Stimulated activated CD8-positive, alpha-beta memory T cell treated with anti-CD3 and anti-CD28 coated beads, Interleukin-7, amount 100 ng/mL, for 24 hours (primary cell): ENCODE measurements at places on chromosomes 16 and 17.
A peak's percentile ranks its signal among the peaks of the same experiment; 100 is the strongest.

GRCh38 chr17:68053231-68054013, 17.9 kb downstream of the KPNA2 start:
- DNase-seq = no peak

- peak; percentile 9 for DNase-seq
These were observed 120.2 kb upstream of the XYLT1 start for GRCh38 chr16:17590711-17591654.

GRCh38 chr16:57800200-57801097, 1.8 kb downstream of the KIFC3 start:
- no peak for DNase-seq

- peak; percentile 57 for DNase-seq
These were observed 593 bp upstream of the HEXIM1 start for GRCh38 chr17:45147581-45148182.

DNA sequence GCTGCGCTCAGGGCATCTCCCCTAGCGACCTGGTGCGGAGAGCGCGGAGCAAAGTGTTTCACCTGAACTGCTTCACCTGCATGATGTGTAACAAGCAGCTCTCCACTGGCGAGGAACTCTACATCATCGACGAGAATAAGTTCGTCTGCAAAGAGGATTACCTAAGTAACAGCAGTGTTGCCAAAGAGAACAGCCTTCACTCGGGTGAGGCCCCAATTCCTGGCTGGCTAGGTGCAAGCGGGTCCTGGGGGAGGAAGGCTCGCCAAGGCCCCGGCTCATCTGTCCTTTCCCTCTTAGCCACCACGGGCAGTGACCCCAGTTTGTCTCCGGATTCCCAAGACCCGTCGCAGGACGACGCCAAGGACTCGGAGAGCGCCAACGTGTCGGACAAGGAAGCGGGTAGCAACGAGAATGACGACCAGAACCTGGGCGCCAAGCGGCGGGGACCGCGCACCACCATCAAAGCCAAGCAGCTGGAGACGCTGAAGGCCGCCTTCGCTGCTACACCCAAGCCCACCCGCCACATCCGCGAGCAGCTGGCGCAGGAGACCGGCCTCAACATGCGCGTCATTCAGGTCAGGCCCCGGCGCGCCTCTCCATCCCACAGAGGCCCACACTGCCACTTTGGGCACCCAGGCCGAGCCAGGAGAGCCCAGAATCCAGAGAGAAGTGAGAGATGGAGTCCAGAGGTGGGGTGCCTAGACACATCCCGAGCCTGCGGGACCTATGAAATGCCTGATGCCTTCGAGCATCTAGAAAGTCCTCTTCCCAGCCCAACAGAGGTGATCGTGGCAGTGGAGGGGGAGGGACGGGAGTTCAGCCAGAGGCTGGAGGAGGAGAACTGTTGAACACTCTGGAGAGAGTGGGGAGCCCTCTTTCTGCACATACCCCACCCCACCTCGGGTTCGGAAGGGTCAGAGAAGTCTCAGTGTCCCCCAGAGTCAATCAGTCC, 3.3 kb downstream of the LHX1 start:
- no peak for DNase-seq

DNA sequence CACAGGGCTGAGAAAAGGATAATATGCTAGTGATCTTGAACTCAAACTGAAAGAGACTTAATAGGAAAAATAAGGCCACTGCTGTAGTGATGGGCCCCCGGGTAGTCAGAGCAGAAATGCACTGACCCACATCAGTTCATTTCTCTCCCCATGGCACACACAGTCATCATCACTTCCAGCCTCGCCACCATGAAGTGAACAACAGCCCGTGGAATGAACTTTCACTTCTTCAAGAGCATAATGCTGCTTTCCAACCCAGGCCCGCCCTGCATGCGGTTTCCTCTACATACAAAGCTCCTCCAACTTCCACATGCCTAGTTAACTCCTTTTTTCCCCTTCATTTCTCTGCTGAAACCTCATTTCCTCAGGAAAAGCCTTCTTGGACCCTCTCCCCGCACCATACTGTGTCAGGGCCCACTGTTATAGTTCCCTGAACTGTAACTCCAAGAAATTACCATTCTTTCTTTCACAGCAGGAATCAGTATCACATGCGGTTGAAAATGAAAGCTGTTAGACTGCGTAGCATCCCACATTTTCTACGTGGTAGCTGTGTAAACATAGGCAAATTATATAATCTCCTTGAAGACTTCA, 65.8 kb upstream of the SMIM36 start:
- DNase-seq = no peak

GRCh38 chr17:20306924-20307323, 160.4 kb downstream of the LGALS9B start:
- no peak for DNase-seq

- no peak for DNase-seq
These were observed 27.0 kb upstream of the RASD1 start for GRCh38 chr17:17523001-17523730.

GRCh38 chr16:65426484-65426883, 304.6 kb upstream of the CDH11 start:
- DNase-seq = no peak

- DNase-seq = no peak
These were observed 11.9 kb upstream of the SHCBP1 start for GRCh38 chr16:46632778-46633733.

DNA sequence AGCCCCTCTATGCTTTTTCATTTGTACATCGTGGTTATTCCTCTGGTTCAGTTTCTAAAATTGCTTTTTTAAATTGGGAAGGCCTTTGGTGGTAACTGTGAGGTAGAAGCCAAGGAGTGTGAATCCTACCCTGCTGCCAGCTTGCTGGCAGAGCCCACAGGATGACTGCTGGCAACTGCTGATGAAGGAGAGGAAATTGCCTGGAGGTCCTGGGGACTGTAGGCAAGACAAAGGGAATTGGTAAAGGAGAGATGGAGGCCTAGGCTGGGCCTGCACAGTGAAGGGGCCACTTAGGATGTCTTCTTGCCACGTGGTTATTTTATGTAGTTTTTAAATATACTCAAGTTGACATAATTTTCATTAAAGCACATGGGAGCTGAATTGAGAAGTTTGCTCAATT, 15.8 kb downstream of the C17orf58 start:
- DNase-seq = no peak

DNA sequence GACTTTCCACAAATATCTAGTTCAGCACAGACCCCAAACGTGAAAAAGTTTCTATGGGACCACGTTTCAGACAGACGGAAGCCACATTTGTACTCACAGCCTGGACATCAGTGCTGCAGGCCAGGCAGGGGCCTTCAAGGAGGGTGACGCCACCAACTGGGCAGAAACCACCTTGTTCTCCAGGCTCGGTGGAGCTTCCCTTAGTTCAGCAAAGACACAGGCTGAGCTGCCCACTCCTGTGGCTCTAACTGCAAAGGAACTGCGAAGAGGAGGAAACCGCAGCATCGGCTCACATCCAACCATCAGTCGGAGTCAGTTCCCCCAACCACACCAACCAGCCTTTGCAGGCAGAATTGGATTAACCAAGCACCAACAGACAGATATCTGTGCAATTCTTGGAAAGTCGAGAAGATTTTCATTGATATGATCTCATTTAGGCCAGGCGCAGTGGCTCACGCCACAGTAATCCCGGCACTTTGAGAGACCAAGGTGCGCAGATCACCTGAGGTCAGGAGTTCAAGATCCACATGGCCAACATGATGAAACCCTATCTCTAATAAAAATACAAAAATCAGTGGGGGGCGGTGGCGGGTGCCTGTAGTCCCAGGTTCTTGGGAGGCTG, 73.3 kb upstream of the CNEP1R1 start:
- no peak for DNase-seq

GRCh38 chr17:73705594-73705993, 61.3 kb upstream of the SDK2 start:
- no peak for DNase-seq

GRCh38 chr17:36131421-36131820, 27.8 kb downstream of the CCL4 start:
- no peak for DNase-seq

- no peak for DNase-seq
These were observed 9.7 kb downstream of the CX3CL1 start for GRCh38 chr16:57381791-57382534.

GRCh38 chr17:80899402-80900268, 92.0 kb upstream of the CHMP6 start:
- DNase-seq = peak; percentile 68

DNA sequence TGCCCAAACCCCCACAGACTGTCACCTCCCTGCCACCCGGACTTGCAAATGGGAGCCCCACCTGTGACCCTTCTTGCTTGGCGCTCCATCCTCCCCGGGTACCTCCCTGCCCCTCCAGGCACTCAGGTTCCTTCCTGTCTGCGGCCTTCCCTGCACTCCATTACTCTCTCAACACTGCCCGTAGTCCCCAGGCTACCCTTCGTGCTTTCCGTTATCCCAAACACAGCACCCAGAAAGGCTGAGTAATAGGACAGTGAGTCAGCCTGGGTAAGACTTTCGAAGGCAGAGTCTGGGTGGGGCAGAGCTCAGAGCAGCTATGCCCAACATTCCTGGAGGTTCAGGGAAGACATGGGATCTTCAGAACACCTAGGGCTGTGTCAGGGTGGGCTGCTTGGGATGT, 16.6 kb upstream of the C16orf74 start:
- DNase-seq = no peak

DNA sequence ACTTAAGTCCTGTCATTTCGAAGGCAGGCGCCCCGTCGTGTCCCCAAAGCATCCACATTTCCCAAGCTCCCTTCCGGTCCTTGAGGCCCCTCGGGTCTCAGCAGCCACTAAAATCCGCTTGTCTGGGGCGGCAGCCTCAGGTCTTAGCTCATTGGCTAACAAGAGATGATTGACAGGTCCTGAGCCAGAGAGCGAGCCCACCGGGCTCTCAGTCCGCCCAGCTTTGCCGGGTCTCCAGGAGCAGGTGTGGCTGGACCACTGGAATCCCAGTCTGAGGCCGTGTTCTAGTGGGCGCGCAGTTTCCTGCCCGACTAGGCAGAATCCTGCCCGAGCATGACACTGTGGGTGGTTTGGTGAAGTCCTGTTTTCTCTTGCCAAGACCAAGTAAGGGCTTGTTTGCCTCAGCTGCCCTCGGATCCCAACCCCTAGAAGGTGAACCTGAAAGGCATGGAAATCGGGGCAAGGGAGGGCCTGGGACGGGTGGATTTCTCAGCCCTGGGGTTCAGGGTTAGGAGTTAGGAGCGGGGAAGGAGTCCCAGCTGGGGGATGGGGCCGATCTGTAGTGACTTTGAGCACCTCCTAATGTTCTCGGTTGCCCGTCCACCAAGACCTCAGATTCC, 42.8 kb downstream of the MRC2 start:
- DNase-seq = no peak

DNA sequence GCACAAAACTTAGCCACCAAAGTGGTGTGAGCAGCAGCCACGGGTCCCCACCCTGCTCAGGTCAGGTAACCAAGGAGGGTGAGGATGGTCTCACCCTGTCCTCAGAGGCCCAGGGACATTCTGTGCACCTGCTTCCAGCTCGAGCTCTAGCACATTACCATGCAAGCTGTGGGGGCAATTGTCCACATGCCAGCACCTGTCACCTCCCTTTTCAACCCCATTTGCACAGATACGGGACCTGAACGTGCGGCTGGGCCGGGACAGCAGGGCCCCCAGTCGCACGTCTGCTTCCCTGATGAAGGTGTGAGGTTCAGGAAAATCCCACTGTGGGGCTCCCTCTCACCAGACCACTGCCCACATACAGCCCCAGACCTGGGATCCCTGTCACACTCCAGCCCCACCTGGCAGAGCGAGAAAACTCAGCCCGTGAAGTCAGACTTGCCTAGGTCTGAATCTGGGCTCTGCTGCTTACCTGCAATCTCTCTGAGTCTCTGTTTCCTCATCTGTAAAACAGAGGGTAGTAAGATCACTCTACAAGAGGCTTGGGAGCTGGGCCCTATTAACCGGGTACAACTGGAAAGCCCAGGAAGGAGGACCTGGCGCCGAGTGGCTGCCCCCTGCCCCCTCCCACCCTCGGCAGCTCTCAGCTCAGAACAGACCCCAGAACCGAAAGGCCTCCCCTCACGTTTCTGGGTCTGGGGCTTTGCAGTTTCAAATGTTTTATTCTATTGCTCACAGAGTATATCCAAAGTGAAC, 7.9 kb downstream of the WFIKKN2 start:
- no peak for DNase-seq

- peak; percentile 80 for DNase-seq
These were observed 22.9 kb downstream of the SOCS1 start for GRCh38 chr16:11232852-11233726.

- no peak for DNase-seq
These were observed 616 bp downstream of the PTX4 start for GRCh38 chr16:1488054-1488601.

GRCh38 chr17:75024686-75025397, 12.4 kb downstream of the MRPL58 start:
- DNase-seq = no peak

DNA sequence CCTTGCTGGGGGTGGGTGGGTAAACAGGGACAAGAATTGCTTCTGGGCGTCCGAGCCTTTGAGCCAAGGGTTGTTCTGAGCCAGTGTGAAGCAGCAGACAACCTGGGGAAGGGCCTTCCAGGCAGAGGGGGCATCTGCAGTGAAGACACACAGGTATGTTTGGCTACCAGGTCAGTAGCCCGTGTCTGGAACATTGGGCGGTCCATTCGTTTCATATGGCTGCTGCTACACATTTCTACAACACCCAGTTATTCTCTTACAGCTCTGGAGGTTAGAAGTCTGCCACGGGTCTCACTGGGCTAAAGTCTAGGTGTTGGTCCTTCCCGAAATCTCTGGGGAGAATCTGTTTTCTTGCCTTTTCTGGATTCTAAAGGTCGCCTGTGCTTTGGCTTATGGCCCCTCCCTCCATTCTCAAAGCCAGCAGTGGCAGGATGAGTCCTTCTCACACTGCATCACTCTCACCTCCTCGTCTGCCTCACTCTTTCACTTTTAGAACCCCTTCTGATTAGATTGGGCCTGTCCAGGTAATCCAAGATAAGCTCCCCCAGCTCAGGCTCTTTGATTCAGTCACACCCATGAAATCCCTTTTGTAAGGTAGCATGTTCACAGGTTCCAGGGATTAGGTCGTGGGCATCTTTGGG, 136.1 kb downstream of the CLEC16A start:
- DNase-seq = no peak

GRCh38 chr16:10578474-10579316, 1.7 kb downstream of the EMP2 start:
- no peak for DNase-seq

GRCh38 chr16:71514476-71514875, 11.8 kb upstream of the CHST4 start:
- DNase-seq = no peak

DNA sequence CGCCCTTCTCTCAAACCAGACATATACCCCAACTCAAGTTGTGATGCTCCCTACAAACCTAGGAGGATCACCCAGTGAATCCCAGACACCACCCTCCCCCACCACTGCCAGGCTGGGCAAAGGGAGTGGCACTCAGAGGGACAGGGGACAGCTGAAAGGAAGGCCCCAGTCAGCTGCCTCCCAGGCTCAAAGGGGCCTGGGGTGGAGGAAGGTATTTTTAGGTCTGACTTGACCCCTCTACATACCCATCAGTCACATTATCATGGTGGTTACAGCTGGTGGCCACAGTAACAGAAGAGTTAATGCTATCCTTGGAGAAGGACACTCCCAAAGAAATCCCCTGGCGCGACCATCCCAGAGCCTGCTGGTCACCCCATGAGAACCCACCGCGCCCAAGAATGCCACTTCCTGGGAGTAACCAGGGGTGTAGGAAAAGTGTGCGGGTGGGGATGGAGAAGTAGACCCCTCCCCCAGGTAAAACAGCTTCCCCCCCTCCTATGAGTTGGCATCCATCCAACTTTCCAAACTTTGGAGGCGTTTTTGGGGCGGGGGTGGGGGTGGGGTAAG, 1.1 kb downstream of the CACNB1 start:
- DNase-seq = no peak
